Panc1 (cell line): ENCODE measurements at places on chromosomes 2 and 18. TPM values are rescaled to one million over a fixed set of nuclear protein-coding genes. Genes with fewer than 3 reads are reported as not detected.

Gene SERPINB5
- not detected for total RNA-seq

- no peak overlapping the region for H3K4me3 ChIP-seq
- H3K27ac ChIP-seq: no peak overlapping the region
- H3K36me3 ChIP-seq: no peaks in the 10 kb centered on the region
- DNase-seq: no peak
- H3K27me3 ChIP-seq: no peaks in the 10 kb centered on the region
These were observed 11.0 kb upstream of the CATIP start for GRCh38 chr2:218345491-218346236.

Gene RAB27B
- 3.9 TPM for total RNA-seq

GRCh38 chr2:205760157-205760556, 77.9 kb downstream of the NRP2 start:
- no peak overlapping the region for H3K27ac ChIP-seq
- no peaks in the 10 kb centered on the region for H3K36me3 ChIP-seq
- H3K4me3 ChIP-seq: no peak overlapping the region
- DNase-seq: no peak
- H3K4me1 ChIP-seq: no peaks in the 10 kb centered on the region

GRCh38 chr2:45812011-45812500, 160.6 kb downstream of the PRKCE start:
- DNase-seq: no peak
- peaks cover 13% of the 10 kb centered on the region; the same call in 1 of the 2 replicates for H3K4me1 ChIP-seq
- H3K27ac ChIP-seq: no peak overlapping the region
- H3K27me3 ChIP-seq: no peaks in the 10 kb centered on the region

DNA sequence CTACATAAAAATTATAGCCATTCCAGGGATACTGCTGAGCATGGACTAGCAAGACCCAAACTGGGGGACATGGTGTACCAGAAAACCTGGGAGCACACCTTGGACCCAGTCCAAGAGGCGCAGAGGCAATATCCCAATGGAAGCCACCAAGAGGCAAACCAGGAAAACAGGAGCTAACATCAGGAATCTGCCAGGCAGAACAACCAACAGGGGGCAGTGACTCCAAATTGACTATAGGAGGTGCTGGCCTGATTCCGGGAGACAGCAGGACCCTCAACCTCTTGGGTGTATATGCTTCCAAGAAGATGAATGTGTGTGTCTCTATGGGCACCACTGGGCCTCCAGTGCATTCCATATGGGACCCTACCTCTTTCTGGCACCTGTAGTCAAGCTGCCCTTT, 172.7 kb upstream of the ARL4C start:
- no peak overlapping the region for H3K27ac ChIP-seq
- no peaks in the 10 kb centered on the region for H3K4me1 ChIP-seq

- no peak overlapping the region for H3K4me3 ChIP-seq
- no peaks in the 10 kb centered on the region for H3K4me1 ChIP-seq
- DNase-seq: no peak
- no peaks in the 10 kb centered on the region; the same call in 1 of the 2 replicates for H3K36me3 ChIP-seq
These were observed 103.0 kb downstream of the AFF3 start for GRCh38 chr2:100039291-100039980.

- no peak overlapping the region for H3K4me3 ChIP-seq
- DNase-seq: no peak
- H3K27ac ChIP-seq: no peak overlapping the region
- no peaks in the 10 kb centered on the region for H3K36me3 ChIP-seq
- no peaks in the 10 kb centered on the region for H3K4me1 ChIP-seq
- no peaks in the 10 kb centered on the region for H3K27me3 ChIP-seq
These were observed 110.8 kb downstream of the LOXHD1 start for GRCh38 chr18:46546111-46546640.
